ENCODE measurements at places on chromosomes 1 and 21.

DNA sequence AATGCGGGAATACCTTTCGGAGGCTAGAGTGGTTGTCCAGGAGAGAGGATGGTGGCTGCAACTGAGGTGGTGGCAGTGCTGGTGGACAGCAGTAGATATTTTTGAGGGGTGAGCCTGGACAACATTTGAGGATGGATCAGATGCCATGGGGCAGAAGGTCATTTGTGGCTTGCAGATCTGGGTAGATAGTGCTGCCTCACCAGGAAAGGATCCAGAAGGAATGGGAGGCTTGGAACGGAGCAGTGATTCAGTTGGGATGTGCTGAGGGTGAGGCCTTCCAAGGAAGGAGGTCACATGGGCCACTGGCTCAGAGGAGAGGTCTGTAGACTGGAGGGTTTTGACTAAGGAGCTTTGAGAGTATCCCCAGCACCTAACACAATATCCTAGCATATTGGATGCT lies 110.8 kb upstream of the KAZN start:
- no peak for DNase-seq

DNA sequence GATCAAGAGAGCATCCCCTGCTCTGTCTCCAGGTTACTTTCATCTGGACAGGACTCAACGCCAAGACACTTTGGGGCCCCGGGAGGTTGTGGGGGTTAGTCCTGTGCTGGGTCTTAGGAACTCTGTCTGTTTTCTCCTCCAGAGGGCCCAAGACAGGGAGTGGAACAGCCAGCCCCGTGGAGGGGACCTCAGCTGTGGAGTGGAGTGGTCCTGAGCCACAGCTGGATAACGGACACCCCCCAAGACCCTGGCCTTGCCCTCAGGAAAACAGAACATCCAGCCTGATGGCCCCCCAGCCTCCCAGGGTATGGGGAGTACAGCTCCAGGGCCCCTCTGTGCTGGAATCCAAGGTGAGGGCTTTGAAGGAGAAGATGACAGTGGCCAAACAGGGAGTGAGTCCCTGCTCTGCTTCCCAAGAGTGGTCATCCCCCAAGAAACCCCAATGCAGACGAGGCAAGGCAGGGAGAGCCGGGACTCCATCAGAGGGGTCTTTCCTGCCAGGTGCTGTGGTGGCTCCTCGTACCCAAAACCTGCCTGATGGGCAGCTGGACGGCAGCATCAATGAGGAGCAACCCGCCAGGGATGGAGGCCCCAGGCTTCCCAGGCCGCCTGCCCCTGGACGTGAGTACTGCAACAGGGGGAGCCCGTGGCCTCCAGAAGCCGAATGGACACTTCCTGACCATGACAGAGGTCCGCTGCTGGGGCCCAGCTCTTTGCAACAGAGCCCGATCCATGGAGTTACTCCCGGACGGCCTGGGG lies 3.5 kb downstream of the KIAA1614 start:
- DNase-seq = no peak

- DNase-seq = peak; percentile 31
Observed at GRCh38 chr1:15152318-15153183, 996 bp upstream of the TMEM51 start.

GRCh38 chr1:175376194-175376593 lies 183.6 kb upstream of the KIAA0040 start:
- DNase-seq = no peak

DNA sequence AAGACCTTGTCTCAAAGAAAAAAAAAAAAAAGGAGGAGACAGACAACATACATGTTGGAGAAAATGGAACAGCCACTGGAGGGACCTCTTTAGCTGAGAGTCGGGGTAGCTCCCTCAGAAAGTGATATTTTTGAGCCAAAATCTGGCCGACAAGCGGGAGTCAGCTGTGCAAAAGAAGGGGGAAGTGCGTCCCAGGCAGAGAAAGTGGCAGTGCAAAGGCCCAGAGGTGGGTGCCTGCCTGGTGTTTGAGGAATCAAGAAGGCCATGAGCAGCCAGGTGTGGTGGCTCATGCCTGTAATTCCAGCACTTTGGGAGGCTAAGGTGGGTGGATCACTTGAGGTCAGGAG lies 6.1 kb upstream of the CROCC start:
- no peak for DNase-seq

DNA sequence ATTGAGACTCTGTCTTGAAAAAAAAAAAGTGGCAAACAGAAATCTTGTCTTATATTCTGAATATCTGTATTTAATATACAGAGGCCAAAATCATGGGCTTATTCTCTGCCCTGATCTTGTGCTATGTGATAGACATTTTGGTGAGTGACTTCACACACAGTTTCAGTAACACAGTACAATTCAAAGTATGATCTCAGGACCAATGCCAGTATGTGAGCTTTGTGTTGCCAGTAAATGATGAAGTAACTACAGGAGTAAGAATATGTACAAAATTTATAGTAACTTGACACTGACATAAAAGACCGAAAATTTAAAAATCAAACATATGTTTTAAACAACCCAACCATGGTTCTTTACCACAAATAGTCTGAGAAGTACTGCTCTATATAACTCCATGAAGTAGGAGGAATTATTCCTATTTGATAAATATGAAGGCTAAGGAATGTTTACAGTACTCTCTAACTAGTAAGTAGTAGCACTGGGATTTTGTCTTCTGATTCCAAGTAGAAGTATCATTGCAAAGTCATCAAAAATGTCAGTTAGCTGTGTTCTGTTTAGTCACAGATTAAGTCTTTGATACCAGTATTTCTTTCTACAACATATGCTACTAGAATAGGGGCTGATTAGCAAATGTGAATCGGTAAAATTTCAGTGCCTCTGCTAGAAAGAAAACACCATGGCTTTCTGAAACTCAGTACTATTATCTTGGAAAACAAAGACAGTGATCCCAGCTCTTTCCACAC lies 25.3 kb downstream of the DPH5 start:
- DNase-seq = no peak
